Panc1 (cell line): ENCODE measurements at places on chromosomes 16 and 17.

DNA sequence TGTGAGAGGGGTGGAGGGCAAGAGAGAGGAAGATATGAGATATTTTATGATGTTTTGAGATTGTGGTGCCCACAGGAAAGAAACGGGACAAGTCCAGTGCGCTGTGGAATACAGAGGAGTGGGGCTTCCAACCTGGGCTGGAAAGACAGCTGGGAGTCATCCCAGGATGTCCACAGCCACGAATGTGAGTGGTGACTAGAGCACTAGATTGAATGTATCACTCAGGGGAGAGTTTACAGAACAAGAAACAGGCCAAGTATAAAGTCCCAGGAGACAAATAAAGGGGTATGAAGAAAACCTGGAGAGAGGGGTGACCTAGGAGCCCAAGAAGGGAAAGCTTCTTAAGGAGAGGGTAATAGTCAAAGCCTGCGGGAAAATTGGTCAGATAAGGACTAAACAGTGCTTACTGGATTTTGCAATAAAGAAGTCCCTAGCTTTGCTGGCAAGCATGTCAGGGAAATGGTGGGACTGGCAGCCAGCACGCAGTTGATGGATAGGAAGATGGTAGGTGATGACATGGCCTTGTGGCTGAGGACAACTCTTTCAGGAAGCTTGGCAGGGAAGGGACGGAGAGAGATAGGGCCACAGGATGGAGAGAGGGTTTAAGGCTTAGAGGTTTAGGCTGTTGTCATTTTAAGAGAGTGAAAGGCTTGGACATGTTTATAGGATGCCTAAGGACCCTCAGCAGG is 114.5 kb downstream of the AXIN2 start:
- H3K36me3 ChIP-seq = no peaks in the 10 kb centered on the region
- H3K27me3 ChIP-seq = peaks cover 2% of the 10 kb centered on the region; the same call in 1 of the 2 replicates
- no peak overlapping the region for H3K4me3 ChIP-seq
- no peak overlapping the region for H3K27ac ChIP-seq
- H3K4me1 ChIP-seq = no peaks in the 10 kb centered on the region

GRCh38 chr17:49280061-49280460 is 49.5 kb upstream of the PHOSPHO1 start:
- no peak overlapping the region for H3K4me3 ChIP-seq
- no peak for DNase-seq
- H3K4me1 ChIP-seq = no peaks in the 10 kb centered on the region

- H3K4me1 ChIP-seq = no peaks in the 10 kb centered on the region
- H3K27ac ChIP-seq = no peak overlapping the region
- H3K27me3 ChIP-seq = no peaks in the 10 kb centered on the region
- no peak for DNase-seq
Observed at GRCh38 chr17:10216213-10216938, 18.0 kb upstream of the GAS7 start.

DNA sequence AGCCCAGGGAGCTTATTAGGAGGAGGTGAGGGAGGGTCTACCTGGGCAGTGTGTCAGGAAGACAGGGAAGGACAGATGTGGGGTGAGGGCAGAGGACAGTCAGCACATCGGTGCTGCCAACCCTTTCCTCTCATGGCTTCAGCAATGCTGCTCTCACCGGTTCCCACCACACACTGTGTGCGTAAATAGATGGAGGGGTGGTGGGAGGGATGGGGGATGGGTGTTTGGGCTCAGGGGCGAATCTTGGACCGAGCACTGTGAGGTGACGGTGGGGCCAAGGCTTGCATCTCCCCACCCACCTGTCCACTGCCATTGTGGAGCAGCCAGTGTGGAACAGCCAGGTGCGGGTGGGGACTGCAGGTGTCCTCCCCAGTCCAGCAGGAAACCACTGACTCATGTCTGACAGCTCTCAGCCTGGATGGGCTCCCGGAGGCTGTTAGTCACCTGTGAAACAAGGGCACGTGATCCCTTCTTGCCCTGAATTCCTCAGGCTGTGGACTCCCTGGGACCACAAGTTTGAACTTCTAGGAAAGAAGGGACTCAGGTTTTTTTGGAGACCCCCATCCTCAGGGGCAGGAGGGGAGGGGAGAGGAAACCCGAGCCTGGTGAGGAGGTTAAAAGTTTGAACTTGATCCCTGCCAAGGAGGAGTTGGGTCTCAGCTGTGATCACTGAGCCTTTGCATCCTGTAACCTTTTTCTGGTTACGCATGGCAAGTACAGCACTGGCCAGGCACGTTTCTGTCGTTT is 42.7 kb upstream of the SMPD3 start:
- no peaks in the 10 kb centered on the region for H3K36me3 ChIP-seq
- DNase-seq = peak; percentile 52
- H3K27ac ChIP-seq = no peak overlapping the region
- no peak overlapping the region for H3K4me3 ChIP-seq
